CD8-positive, alpha-beta memory T cell (primary cell): ENCODE measurements at places on chromosomes 13 and 19. TPM values are rescaled to one million over a fixed set of nuclear protein-coding genes. Genes with fewer than 3 reads are reported as not detected.

DNA sequence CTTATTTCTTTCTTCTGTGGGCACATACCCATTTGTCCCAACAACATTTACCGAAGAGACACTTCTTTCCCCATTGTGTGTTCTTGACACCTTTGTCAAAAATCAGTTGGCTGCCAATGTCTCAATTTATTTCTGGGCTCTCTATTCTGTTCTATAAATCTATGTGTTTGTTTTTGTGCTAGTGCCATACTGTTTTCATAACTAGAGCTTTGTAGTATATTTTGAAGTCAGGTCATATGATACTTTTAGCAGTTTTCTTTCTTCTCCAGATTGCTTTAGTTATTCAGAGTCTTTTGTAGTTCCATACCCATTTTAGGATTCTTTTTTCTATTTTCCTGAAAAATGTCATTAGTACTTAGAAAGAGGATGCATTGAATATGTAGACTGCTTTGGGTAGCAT, 1276.3 kb downstream of the SLITRK1 start:
- no peak for DNase-seq

DNA sequence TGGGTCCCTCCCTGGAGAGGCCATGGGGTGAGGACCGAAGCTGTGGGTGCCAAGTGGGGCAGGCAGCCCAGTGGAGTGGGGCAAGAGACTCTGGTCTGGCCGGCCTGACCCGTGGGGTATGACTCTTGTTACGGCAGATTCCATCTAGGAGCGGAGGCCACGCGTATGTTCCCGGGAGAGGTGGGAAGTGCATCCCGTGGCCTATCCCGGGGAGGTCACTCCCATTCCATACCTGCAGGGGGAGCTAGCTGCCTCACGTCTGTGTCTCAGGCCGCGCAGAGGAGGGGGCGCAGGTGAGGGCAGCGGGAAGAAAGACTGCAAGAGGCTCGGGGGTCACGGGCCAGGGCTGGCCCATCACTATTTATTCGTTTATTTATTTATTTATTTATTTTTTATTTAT, 4.9 kb downstream of the CSNK1G2 start:
- no peak for DNase-seq

- DNase-seq: no peak
Observed at GRCh38 chr13:46698910-46699460, 98.0 kb downstream of the ESD start.

Gene LAIR1
- 110 TPM for polyA plus RNA-seq

DNA sequence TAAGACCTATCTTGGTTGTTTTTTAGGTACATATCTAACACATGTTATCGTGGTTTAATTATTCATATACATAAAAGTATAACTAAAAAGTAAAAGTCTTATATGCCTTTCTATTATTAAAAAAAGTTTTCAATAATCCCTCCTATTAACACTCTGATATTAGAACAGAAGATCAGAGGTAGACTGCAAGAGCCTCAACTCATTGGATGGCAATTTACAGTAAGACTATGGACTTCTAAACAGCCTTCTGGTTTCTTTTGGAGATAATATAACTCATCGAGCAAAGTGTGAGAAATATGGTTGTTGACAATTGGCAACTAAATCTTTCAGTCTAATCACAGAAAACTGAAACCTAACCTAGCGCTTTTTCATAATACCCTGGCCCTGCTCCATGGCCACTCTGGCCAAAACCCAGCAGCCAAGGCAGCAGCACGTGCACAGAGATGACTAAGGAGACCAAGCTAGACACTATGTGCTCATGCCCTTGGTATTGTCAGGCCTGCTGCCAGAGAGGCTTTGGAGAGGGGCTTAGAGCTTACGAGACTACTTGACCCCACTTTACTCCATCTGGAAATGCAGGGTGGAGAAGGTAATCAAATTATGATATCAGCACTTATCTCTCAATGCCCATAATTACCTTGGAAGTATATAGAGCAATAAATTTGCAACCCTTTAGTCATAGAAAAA, 40.6 kb upstream of the EEF1AKMT1 start:
- DNase-seq: no peak

GRCh38 chr13:81458170-81458569, 1117.2 kb upstream of the SPRY2 start:
- no peak for DNase-seq

Gene PSG2
- polyA plus RNA-seq: not detected

DNA sequence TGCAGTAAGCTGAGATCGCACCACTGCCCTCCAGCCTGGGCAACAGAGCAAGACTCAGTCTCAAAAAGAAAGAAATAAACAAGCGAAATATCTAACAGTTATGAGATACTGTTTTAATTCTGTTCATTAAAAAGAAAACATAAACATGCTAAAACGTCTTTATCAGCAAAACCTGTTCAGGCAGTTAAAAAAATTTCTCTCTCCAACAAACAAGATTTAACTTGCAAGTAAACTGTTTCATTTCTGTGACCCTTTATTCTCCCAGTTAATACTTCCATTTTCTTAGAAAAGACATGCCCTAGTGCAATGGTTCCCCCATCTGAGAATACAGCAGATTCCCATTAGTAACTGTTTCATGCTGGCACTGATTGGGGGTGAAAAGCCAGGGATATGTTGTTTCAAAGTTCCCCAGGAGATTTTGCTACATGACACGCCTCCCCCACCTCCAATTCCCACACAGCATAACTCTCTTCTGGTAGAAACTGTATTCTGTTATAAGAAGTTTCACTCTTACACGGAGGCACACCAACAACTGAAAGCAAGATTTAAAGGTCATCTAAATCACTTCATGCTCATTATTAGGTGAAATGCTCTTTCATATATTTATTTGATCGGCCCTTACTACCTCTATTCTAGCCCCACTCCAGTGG, 24.4 kb downstream of the ELF1 start:
- DNase-seq: no peak

- no peak for DNase-seq
Observed at GRCh38 chr19:8000298-8001038, 5.0 kb downstream of the ELAVL1 start.

Gene LILRB1
- 3.9 TPM for polyA plus RNA-seq

- DNase-seq: no peak
Observed at GRCh38 chr13:40102360-40102727, 446.9 kb downstream of the COG6 start.

DNA sequence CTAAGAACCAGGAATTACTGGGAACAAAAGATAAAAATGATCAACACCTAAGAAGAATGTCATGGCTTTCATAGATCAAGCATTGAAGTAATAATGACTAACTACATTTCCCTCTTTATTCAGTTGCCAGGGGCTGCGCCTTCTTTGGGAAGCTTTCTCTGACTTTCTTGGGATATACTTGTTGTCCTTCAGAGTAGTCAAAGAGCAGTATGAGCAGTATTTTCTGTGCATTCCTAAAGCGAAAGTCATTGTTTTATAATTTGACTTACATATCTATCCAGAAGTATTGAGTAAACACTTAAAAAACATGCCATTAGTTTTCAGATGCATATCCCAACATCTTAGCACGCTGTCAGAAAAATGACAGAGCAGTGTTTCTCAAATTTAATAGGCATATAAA, 2412.4 kb downstream of the PCDH9 start:
- DNase-seq: no peak

DNA sequence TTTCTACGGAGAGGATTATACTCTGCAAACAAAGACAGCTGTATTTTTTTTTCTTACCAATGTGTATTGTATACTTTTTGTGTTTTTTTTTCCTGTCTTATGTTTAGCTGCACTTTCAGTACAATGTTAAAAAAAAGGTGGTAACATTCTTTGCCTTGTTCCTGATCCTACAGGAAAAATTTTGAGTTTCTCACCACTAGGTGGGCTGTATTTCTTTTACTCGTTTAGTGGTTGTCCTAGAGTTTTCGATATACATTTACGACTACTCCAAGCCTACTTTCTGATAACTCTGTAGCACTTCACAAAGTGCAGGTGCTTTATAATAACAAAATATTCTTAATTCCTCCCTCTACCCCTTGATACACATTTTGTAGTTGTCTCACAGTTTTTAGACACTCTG, 652.2 kb downstream of the UQCRFS1 start:
- DNase-seq: no peak

- DNase-seq: no peak
Observed at GRCh38 chr13:66477816-66478215, 752.3 kb downstream of the PCDH9 start.

Gene FPR2
- polyA plus RNA-seq: not detected

Gene MAP3K10
- polyA plus RNA-seq: 1.3 TPM

GRCh38 chr19:40355975-40356680, 7.6 kb downstream of the PLD3 start:
- no peak for DNase-seq

Gene AMH
- not detected for polyA plus RNA-seq

GRCh38 chr13:47117268-47117667, 220.4 kb upstream of the HTR2A start:
- no peak for DNase-seq

Gene SLC27A5
- polyA plus RNA-seq: 25.9 TPM

DNA sequence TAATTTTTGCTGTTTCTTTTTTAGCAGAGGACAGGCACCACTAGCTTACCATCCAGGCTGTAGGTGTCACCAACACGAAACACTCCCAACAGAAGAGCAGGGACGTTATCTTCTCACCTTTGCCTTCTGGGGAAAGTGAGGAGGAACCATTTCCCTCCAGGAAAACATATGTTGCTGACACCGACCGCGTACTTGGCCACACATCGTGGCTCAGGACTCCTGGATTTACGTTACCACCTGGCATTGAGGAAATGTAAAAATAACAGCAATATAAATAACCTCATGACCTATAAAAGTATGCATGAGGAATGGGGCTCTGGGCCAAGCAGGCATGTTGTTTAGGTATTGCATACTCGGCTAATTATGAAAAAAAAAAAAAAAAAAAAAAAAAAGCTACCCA, 525.1 kb downstream of the MYO16 start:
- no peak for DNase-seq

- DNase-seq: peak; percentile 51
Observed at GRCh38 chr19:13764101-13764807, at the start of gene MRI1. TSS of gene MRI1 (plus strand) at chr19:13764522. CDS start at chr19:13764589, 67 bp downstream.
